NCI-H524 (cell line): ENCODE measurements at places on chromosomes 2 and 18.

- DNase-seq: no peak
Observed at GRCh38 chr2:231182513-231182899, 15.9 kb upstream of the ARMC9 start.

- peak; percentile 11 for DNase-seq
Observed at GRCh38 chr2:25606892-25607291, 66.5 kb downstream of the DTNB start.

DNA sequence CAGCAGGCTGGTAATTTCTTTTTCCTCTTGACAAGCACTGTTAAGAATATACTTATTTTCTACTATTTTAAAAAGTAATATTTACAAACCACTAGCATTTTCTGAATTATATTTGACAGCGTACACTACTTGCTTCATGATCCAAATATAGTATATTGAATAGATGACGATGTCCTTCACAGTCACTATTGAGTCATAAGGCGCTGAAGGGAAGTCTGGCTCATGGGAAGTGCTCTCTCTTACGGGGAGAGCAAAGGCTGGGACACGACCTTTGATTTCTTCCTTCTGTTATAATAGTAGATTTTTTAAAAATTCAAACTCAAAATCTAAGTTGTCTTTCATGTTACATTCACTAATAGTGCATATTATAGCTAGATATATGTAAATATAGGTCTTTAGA, 357.1 kb downstream of the SOCS6 start:
- DNase-seq: no peak

GRCh38 chr2:151438506-151438905, 28.8 kb downstream of the RIF1 start:
- no peak for DNase-seq

DNA sequence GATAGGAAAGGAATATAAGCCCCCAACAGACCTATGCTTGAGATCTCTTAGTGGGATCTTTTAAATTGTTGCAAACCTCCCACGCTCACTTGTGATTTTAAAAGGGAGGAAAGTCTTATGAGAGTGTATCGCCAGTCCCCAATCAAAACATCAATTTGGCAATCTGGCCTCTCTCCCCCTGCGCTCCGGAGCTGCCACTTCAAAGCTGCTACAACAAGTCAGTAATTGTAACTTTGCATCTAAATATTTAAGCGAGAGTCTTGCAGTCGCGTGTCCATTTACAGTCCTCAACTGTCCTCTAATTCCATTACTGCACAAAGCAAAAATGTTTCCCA, 8.4 kb downstream of the PAX3 start:
- DNase-seq: no peak

DNA sequence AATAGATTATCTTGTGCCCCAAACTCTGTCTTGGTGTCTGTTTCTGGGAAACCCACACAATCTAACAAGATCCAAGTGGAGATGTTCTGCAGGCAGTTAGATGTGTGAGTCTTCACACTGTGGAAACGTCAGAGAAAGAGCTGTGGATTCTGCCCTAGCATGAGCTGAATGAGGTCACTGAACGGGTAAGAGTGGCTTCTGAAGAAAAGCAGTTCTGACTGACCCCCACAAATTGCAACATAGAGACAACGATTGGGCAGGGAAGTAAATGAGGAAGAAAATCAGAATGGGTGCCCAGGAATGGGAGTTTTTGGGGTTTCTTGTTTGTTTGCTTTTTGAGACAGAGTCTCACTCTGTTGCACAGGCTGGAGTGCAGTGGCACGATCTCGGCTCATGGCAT, 12.9 kb upstream of the RPL37A start:
- no peak for DNase-seq

GRCh38 chr2:218089259-218089658, 20.2 kb downstream of the RUFY4 start:
- DNase-seq: no peak

DNA sequence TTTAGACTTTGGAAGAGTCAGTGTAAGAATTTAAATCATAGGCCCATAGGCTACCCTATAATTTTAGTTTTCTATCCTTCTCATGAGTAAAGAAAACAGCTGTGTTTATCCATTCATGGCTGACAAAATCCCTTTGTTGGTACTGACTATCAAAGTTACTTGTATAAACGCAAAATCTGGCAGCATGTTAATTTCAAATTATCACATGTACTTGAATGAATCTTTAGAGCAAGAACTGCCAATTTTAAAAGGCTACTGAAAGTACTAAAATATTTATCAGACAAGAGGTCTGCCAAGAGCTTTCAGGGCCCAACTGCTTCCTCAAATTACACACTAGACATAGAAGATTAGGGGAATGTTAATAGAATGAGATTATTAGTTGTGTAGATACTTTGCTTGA, 66.6 kb downstream of the MYL12B start:
- DNase-seq: peak; percentile 16

GRCh38 chr2:23418461-23418911, 33.5 kb downstream of the KLHL29 start:
- DNase-seq: peak; percentile 21

DNA sequence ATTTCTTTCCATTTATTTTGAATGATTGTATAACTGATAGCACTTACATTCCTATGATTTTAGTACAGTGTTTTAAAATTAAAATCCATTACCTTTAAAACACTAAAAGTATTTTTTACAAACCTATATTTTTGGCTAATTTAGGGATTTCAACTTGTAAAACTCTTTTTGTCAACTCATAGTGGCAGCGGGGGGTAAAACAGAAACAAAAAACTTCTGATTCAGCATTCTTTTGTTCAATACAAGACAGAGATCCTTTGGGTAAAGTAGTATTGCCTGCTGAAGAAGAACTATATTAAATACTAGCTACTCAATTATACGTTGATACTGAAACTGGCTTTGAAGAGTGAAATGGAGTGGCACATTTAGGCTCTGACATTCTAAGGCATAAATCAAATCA, 437.4 kb upstream of the CDH19 start:
- no peak for DNase-seq

DNA sequence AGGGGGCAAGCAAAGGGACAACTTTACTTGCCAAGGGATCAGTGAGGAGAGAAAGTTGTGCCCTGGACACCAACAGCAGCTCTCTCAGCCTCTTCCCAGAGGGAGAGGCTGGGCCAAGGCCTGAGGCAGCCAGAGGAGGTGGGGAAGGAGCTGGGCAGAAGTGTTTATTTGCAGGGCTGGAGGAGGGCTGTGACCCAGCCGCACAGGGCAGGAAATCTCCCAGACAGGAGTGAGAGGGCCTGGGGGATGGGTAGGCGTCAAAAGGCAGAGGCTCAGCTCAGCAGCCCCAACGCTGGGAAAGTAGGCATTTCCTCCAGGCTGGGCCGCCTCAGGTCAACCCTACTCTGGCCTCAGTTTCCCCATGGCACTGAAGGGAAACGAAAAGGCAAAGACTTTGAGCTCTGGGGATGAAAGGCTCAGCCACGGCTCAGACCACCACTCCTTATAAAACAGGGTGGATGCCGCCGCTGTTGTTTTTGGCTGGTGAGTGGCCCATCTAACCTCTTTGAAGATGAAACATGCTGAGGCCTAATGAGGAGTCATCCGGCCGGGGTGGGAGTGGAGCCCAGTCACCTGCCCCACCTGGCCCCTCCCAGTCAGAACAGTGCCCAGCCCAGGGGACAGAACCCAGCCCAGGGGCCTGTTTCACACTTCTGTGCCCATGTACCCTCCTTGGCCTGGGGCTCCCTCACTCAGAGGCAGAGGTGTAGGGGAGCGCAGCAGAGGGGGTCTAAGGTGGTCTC, 21.9 kb upstream of the SEMA4C start:
- DNase-seq: no peak

DNA sequence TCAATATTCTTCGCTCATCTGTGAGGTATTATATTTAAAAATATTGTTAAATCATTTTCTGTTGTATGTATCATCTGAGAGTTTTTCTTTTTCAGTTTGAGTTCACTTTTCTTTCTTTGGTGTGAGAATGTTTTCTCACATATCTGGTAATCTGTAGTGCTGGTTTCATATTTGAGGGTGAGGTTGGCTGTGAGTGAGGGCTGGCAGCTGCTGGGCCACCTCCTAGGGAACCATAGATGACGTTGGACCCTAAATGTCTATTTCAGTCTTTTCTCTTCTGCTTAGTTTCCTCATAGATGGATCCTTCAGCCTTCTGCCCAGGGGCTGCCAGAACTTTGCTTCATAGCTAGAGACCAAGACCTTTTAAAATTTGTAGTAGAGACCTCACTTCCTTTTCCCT, 33.5 kb downstream of the MGAT5 start:
- DNase-seq: no peak

DNA sequence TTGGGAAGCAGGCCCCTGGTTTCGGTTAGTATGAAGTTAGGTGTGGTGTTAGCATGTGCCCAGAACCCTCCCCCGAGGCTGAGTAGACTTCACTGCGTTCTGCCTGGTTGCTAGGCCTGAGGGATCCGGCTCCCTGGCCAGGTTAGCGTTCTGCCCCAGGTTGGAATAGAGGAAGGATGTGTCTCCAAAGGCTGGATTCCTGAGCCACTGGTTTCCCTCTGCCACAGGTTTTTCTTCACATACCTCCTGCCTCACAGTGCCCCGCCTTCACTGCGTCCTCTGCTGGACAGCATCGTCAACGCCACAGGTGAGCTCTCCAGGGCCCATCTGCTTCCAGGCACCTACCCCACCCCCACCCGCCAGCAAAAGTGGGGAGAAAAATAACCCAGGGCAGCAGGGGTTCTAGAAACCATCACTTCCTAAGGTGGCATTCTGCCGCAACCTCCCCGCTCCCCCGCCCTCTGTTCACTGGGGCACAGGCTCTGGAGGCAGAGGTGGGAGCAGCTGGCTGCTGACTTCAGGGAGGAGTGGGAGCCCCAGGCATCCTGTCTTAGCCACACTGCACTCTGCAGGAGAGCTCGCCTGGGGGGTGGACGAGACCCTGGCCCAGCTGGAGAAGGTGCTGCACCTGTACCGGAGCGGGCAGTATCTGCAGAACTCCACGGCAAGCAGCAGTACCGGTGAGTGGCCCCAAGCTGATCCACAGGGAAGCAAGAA, 7.1 kb downstream of the PKDCC start:
- DNase-seq: peak; percentile 26

- no peak for DNase-seq
Observed at GRCh38 chr2:210873631-210874030, 317.2 kb downstream of the CPS1 start.

GRCh38 chr2:232349546-232349945, 29.0 kb upstream of the ALPP start:
- DNase-seq: no peak
